Stimulated activated CD4-positive, alpha-beta T cell treated with anti-CD3 and anti-CD28 coated beads, Interleukin-2, amount 100 ng/mL, for 4 hours (primary cell): ENCODE measurements at places on chromosomes 4 and X.

DNA sequence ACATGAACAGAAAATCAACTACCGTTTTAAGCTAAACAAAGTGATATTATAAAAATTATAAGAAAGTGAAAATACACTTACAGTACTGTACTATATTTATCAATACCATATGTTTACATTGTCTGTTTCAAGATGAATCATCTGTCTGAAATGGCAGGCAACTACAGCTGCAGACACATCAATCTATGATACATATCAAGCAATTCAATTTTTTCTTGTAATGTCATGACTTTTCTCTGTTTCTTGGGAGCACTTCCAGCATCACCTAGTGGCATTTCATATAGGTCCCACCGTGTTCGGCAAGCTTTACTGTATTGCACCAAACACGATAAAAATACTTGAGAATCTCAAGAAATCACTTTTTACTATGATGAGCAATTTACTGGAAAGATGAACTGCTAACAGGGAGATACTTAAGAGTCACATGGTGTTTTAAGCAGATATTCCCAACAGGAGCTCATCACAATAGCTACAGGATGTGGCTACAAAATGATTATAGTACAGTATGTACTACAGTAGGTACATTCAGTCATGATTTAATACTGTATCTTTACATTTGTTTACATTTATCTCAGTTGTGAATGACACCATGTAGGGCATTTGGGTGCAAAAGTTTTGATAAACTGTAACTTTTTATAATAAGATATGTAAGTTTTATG lies 207.4 kb downstream of the ADAM29 start:
- no peak for DNase-seq

- DNase-seq = no peak
Observed at GRCh38 chr4:5079581-5079980, 28.3 kb downstream of the STK32B start.

GRCh38 chr4:168248176-168248710 lies 70.3 kb downstream of the DDX60 start:
- no peak for DNase-seq

GRCh38 chrX:45788941-45789348 lies 588.3 kb upstream of the DIPK2B start:
- no peak for DNase-seq

- DNase-seq = no peak
Observed at GRCh38 chr4:41058426-41058825, 155.9 kb downstream of the APBB2 start.

DNA sequence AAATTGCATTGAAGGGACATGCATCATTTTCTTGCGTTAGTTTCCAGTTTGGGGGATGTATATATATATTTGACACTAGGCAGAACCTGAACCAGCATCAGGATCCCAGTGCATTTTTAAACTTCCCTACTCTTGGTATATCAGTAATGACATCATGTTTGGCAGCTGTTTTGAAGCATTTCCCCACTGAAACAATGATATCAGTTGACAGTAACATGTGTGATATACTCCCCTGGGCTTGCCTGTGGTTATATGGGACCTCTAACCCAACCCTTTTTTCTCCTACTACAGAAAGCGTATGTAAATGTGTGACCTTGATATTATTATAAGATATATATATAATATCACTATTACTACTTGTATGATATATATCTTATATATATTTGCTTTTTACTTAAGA lies 225.9 kb upstream of the CASK start:
- no peak for DNase-seq

- DNase-seq = no peak
Observed at GRCh38 chrX:7139202-7140081, 8.1 kb upstream of the STS start.

- no peak for DNase-seq
Observed at GRCh38 chr4:77989968-77990367, 67.2 kb upstream of the FRAS1 start.

DNA sequence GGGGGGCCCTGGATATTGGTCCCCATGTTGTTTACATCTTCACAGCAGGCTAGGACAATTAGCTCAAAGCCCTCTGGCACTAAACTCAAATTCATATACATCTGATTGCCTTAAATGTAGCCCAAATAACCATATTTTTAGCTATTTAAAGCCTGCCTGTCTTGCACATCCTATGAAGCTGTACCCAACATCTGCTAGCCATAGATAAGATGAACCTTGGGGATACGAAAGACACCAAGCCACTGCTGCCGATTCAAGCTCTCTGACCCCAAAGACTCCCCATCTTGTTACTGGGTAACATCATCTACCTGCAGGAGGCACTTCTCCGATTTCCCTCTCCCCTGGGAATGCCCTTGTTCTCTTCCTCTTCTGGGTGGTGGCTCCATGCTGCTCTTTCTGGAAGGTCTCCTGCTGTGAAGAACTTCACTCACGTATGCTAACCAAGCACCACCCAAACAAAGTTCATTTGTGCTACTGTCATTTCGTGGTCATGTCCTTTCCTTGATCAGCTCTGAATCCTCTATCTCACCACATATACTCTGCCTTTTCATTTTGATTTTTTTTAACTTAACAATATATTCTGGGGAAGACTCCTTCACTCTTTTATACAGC lies 107.7 kb upstream of the ATXN3L start:
- DNase-seq = no peak

- no peak for DNase-seq
Observed at GRCh38 chr4:122045533-122045932, 93.7 kb upstream of the TRPC3 start.

GRCh38 chr4:20368926-20369325 lies 117.2 kb downstream of the SLIT2 start:
- DNase-seq = no peak

GRCh38 chr4:109559625-109559982 lies 442 bp upstream of the MCUB start:
- no peak for DNase-seq

DNA sequence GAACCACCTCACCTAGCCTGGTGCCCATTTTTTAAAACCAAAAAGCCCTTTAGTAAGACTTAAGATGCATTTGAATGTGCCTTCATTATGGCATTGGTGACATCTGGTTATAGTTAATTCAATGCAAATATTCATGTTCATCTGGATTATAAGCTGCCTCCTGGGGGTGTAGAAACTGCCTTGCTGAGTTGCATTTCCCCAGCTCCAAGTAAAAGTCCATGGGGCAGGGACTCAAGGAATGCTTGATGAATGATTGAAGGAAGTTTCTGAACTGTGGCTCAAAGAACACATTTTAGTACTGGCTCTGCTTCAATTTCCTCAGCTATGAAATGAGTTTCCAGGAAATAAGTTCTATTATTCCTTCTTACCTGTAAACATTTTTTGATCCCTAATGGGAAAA lies 18.5 kb upstream of the RBM47 start:
- no peak for DNase-seq
